ENCODE measurements at places on chromosomes 5 and 9.

- DNase-seq = no peak
Measured at GRCh38 chr5:3341446-3342240, 254.0 kb upstream of the IRX1 start.

- DNase-seq = peak; percentile 49
Measured at GRCh38 chr9:77575785-77576184, 72.3 kb downstream of the GNA14 start.

DNA sequence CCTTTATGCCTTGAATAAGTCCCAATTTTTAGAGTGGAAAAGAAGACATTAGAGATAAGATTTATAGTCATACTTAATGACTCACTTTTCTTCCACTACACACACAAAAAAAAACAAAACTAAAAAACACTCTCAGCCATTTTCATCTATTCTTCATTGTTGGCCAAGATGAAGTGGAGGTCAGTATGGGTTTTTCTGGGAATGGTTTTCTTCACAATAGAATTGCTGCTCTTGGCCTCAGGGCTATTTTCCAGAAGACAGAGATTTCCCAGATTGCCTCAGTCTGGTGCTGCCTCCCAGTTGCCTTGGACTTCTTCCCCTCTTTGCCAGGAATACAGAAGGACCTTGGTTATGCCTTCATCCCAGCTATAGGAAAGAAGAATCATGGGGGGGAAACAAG lies 463.7 kb downstream of the TMEM232 start:
- peak; percentile 9 for DNase-seq

- no peak for DNase-seq
Measured at GRCh38 chr5:146624179-146624578, 108.2 kb upstream of the GPR151 start.

- no peak for DNase-seq
Measured at GRCh38 chr5:146339715-146340259, 1.1 kb downstream of the POU4F3 start.

DNA sequence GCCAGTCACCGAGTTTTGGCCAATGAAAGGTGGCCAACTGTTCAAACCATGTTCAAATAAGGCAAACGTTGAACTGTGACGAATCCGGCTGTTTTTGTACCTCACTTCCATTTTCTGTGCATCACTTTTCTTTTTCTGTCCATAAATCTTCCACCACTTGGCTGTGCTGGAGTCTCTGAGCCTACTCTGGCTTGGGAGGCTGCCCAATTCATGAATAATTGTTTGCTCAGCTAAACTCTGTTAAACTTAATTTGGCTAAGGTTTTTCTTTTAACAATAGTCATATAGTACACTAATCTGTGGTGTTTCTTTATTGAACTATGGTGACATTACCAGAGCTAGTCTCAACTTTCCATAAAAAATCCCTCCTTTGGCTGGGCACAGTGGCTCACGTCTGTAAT lies 11.3 kb downstream of the NIM1K start:
- no peak for DNase-seq

GRCh38 chr5:80976985-80977384 lies 16.8 kb downstream of the RASGRF2 start:
- no peak for DNase-seq

GRCh38 chr5:147140558-147140957 lies 94.3 kb upstream of the STK32A start:
- no peak for DNase-seq

- DNase-seq = no peak
Measured at GRCh38 chr5:7518947-7519560, 123.1 kb downstream of the ADCY2 start.

DNA sequence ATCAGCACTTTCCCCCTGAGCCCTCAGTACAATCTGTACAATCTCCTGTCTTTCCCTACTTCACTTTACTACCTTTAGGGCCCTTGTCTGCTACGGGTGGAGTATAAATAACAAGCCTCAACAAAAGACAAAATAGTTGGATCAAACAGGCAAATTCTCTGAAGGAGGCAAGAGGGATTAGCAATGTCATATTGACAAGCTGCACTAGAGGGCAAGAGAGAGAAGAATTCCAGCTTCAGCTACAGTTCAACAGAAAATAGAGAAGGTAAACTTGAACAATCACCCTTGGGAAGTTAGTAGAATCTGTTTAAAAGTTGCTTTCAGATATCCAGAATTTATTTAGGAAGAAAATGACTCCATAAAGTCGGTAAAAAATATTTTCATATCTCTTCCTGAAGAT lies 68.4 kb upstream of the IZUMO3 start:
- DNase-seq = no peak

DNA sequence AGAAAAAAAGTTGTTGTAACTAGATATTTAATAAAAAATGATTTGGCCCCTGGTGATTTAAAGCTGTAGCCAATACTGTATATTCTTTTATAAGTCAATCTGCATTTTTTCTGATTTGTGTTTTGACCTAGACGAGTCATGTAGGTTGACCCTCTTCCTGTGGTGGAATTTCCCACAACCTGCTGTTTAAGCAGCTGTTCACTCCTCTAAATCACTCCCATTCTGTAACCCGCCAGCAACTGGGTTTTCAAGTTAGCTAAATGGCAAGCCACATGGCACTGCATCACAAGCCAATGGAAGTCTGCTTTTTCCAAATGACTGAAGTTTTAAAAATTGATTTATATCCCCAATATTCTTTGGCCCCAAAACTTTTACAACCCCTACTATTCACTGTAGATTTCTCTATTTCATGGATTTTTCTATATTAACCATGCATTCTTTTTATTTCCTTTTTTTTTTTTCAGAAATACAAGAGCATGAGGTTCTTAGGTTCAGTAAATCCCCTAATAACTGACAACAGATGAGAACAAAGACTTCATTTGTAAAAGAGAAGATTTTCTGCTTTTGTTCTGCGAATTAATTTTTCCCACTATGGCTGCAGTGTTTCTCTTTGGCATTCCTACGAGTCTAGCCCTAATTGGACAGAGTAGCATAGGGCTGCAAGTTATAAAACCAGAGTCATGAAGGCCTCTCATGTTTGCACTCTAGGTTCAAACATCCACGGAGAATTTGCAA lies 184.5 kb upstream of the TLE4 start:
- no peak for DNase-seq

- no peak for DNase-seq
Measured at GRCh38 chr9:5845157-5845531, 12.2 kb upstream of the ERMP1 start.

DNA sequence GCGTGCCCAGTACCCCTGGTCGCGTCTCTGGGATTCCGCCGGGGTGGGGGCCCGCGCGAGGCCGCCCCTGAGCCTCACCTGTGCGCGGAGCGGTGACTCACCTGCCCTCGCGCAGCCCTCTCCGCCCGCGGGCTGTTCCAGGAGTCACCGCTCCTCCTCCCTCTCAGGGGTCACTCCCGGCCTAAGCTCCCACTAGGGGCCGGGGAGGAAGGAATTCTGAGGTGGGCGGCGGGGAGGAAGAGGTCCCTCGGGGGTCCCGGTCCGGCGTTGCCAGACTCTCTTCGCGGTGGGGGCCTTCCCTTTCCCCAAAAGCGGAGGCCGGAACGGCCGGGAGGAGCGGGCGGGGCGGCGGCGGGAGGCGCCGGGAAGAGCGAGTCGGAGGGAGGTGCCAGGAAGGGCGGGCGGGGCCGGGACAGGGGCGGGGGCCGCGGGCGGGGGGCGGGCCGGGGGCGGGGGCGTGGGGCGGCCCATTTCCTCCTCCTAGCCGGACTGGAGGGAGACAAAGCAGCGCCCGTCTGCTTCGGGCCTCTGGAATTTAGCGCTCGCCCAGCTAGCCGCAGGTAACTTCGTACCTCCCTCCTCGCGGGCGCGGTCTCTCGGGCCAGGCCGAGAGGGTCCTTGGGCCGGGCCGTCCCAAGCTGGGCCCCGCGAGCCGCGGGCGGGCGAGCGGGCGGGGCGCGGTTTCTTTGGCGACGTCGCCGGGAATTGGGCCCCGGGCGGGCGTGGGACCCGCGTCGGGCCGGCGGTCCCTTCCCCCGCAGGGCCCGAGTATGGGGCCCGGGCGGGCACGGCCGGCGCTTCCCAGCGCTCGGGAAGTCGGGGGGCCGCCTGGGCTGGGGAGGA lies at the start of gene CTNNA1:
Gene CTNNA1 (plus strand): TSS at position 475 of the 843 bp plus-strand sequence. CDS start 28,500 bp downstream, outside the sequence.
- DNase-seq = peak; percentile 74

DNA sequence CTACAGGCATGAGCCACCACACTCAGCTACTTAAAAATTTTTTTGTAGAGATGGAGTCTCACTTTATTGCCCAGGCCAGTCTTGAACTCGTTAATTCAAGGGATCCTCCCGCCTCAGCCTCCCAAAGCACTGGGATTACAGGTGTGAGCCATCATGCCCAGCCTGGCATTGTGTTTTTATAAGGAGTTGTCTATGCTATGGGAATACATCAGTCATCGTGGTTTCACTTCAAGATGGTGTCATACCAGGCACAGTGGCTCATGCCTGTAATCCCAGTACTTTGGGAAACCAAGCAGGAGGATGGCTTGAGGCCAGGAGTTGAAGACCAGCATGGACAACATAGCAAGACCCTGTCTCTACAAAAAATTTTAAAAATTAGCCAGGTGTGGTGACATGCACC lies 49.7 kb downstream of the CYSTM1 start:
- no peak for DNase-seq

GRCh38 chr5:23740029-23740428 lies 232.6 kb downstream of the PRDM9 start:
- no peak for DNase-seq

GRCh38 chr5:138663009-138663408 lies 87.8 kb upstream of the HSPA9 start:
- DNase-seq = no peak

GRCh38 chr9:117242082-117242481 lies 172.8 kb downstream of the ASTN2 start:
- DNase-seq = peak; percentile 5

DNA sequence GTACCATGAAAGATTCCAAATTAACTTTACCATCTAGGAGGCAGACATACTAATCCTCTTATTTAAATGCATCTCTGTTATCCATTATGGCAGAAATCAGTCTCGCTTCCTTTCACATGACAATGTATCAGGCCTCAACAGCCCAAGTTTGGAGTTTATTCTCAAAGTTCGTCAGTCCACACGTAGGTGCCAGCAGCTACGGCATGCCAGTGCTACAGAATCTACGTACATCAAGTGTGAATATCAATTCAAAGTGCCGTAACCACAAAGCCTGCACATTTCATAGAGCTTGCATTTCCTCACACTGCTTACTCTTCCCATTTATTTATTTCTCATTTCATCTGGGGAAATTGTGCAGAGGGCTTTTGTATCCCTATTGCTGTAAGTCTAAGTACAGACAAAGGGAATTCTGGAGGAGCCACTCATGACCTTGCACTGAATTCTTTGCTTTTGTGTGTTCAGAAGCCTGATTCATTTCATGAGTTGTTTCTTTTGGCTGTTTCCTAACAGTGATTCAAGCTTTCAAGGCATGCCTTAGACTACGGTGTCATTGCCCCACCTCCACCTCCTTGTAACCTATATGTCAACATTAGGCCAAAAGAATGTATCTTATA lies 10.0 kb downstream of the ENC1 start:
- DNase-seq = peak; percentile 83

GRCh38 chr9:125655691-125656410 lies 51.2 kb downstream of the MAPKAP1 start:
- peak; percentile 90 for DNase-seq

GRCh38 chr5:83426855-83427254 lies 44.7 kb upstream of the VCAN start:
- DNase-seq = no peak

GRCh38 chr5:153748823-153749222 lies 258.4 kb downstream of the GRIA1 start:
- no peak for DNase-seq

- DNase-seq = no peak
Measured at GRCh38 chr9:113523421-113524141, 60.1 kb downstream of the RGS3 start.

GRCh38 chr5:127572930-127573329 lies 55.5 kb downstream of the PRRC1 start:
- no peak for DNase-seq

GRCh38 chr5:122906768-122907167 lies 61.4 kb downstream of the SNX24 start:
- DNase-seq = peak; percentile 51

GRCh38 chr9:38316166-38316780 lies 76.2 kb upstream of the ALDH1B1 start:
- no peak for DNase-seq

DNA sequence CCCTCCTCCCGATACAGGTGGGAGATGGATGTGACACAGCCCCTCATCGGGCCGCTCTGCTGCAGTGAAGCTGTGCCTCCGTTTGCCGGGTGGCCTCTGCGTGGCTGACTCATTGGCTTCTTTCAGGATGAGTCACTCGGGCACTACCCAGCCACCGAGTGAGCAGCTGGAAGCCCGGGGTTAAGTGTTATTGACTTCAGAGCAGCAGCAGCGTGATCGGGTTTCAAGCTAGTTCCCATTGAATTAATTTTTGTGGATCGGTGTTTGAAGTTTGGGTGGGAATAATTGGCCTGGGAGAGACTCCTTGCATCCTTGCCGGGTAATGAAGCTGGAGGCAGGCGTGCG lies 266.4 kb upstream of the IRX4 start:
- peak; percentile 65 for DNase-seq

- no peak for DNase-seq
Measured at GRCh38 chr9:37286530-37287175, 135.8 kb upstream of the GRHPR start.

- DNase-seq = no peak
Measured at GRCh38 chr5:73153513-73153912, 19.5 kb upstream of the TMEM174 start.

DNA sequence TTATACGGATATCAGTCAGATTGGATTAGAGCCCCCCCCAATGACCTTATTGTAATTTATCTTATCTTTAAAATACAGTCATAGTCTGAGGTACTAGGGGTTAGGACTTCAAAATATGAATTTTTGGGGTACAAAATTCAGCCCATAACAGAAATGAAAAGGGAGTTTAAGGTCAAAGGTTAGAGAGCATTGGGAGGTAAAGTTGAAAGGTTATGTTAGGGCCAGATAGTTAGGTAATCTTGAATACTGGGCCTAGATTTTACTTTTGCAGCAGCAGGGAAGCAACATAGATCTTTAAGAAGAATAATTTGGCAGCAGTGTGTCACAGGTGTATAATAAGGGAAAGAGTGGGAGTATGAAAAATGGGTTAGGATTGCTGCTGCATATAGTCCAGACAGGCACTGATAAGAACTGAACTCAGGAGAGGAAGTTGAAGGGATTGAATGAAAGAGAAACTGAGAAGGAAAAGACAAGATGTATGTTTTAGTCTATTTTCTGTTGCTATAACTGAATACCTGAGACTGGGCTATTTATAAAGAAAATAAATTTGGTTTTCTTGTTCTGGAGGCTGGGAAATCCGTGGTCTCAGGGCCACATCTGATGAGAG lies 10.7 kb upstream of the GCNT4 start:
- DNase-seq = no peak

DNA sequence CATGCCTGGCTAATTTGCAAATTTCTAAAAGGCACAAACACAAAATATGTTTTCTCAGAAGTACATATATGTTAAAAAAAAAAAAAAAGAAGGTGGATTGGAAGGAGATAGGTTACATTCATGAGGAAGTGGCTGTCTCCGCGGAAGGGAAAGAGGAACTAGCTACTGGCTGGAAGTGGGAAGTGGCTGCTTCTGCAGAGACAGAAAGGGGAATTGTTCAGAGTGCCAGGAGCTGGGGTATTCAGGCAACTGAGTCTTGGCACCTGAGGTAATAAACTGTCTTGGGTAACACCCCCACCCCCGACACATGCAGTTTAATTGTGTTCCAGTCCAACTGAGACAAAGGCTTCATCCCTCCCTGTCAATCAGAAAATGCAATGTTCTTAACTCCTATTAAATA lies 45.6 kb downstream of the S1PR3 start:
- no peak for DNase-seq

- DNase-seq = peak; percentile 16
Measured at GRCh38 chr5:89729623-89730301, 679.8 kb downstream of the CETN3 start.

GRCh38 chr5:102863764-102864560 lies 108.9 kb downstream of the PAM start:
- DNase-seq = no peak

Measured in fibroblast of skin of scalp (primary cell).